ENCODE measurements at places on chromosomes 7 and 10. TPM values are rescaled to one million over a fixed set of nuclear protein-coding genes. Genes with fewer than 3 reads are reported as not detected.

Gene VSTM2A
- polyA plus RNA-seq = not detected

Gene MUC12
- not detected for polyA plus RNA-seq

Gene GPR22
- polyA plus RNA-seq = not detected

Gene NACAD
- 0.06 TPM for polyA plus RNA-seq

Gene IDE
- polyA plus RNA-seq = 7.3 TPM

Gene TRIM8
- 27.5 TPM for polyA plus RNA-seq

Gene NKX1-2
- polyA plus RNA-seq = not detected

Gene CPA4
- not detected for polyA plus RNA-seq

Gene HMX3
- polyA plus RNA-seq = not detected

Gene AGR3
- polyA plus RNA-seq = not detected

Gene PTPRZ1
- not detected for polyA plus RNA-seq

Gene PROSER2
- polyA plus RNA-seq = 0.39 TPM

Gene VPS37D
- 0.14 TPM for polyA plus RNA-seq

Gene HIBADH
- 41.7 TPM for polyA plus RNA-seq

Gene CUBN
- 0.09 TPM for polyA plus RNA-seq

Gene FAM24B
- 3.5 TPM for polyA plus RNA-seq

Gene AGMO
- polyA plus RNA-seq = not detected

Gene OPALIN
- polyA plus RNA-seq = not detected

Gene TMEM184A
- not detected for polyA plus RNA-seq

Gene CNPY4
- 23.5 TPM for polyA plus RNA-seq

Gene CYP3A5
- polyA plus RNA-seq = 0.20 TPM

Gene KCP
- not detected for polyA plus RNA-seq

Gene C7orf33
- not detected for polyA plus RNA-seq

Gene NPSR1
- polyA plus RNA-seq = not detected

Gene ACSM6
- polyA plus RNA-seq = not detected

Gene IDI2
- polyA plus RNA-seq = not detected

Gene WIPF3
- not detected for polyA plus RNA-seq

Gene GNB2
- 34.8 TPM for polyA plus RNA-seq

Gene FAM25G
- polyA plus RNA-seq = not detected

Gene ADCYAP1R1
- not detected for polyA plus RNA-seq

Gene ADRB1
- polyA plus RNA-seq = 0.08 TPM
